MCF 10A (cell line): ENCODE measurements at places on chromosomes 3 and 15.

DNA sequence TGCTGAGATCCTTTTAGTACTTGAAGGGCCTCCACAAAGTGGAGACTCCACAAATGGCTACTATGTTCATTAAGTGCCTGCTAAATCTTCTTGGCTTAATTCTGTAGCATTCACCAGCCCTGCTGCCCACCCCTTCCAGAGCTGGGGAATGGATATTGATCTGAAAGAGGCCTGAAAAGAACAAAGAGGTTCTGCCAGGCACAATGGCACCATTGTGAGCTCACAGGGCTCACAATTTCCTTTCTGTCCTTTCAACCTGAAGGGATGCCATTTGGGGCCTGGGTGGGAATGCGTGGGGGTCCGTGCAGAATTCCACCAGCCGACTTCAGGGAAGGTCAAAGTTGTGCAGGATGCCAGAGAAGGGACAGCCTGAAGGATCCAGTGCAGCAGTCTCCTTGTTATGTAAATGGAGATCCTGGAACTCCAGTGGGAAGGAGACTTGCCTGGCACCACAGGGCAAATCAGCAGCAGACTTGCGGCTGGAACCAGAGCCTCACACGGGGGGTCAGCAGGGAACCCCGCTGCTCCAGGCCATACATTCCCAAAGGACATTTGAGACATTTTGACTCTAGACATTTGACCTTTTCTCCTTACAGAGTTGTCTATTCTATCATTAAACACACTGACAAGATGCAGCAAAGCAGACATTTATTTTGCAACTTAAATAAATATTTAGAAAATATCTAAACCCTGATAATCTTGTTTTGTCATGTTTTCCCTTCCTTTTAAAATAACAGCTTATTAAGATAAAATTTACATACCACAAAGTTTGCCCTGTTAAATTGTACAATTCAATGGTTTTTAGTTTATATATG lies 21.5 kb upstream of the MORF4L1 start:
- no peak for DNase-seq

DNA sequence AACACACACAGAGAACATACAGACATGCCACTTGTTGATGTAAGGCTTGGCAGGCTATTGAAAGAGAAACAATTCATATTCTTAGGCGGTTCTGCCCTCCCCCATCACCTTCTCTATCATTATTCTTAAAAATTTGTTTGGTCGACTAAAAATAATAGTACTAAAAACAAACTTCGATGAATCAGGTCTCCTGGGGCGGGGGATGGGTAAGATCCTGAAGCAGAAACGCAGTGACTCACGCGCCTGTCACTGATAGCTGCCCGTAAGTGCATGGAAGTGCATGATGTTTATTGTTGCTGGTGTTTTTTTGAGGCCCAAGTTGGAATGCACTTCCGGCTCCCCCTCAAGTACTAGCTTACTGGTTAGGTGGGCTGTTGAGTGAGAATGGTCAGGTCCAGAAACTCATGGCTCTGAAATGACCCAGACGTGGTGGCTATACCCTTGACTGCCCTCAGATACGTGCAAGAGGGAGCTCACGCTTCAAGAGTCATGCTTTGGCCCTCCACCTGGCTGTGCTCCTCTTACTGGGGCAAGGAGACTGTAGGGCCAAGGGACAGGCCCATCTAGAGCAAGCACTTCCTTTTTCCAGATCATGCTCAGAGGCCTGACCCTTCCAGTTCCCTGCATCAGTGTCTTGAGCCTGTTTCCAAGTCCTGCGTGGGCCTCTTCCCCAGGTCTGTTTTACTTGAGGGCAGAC lies 10.9 kb downstream of the SMAD3 start:
- DNase-seq = peak; percentile 87

DNA sequence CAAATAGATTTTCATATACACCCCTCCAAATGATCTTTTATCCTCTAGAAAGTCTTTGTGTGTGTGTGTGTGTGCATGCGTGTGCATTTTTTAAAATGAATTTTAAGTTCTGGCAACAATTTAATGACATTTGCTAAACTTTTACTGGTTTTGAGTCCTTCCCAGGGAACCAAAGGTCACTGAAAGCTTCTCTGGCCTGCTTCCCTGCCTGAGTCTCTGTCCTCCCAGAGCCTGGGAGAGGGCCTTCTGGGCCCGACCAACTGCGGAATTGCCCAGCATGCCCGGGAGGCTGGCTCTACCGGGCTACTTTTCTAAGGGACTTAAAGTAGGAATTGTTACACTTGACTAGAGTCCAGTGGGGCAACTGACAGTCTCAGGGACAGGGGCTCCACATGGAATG lies 7.4 kb upstream of the RBPMS2 start:
- no peak for DNase-seq

- DNase-seq = no peak
Measured at GRCh38 chr3:60225848-60226247, 1025.4 kb downstream of the FHIT start.

DNA sequence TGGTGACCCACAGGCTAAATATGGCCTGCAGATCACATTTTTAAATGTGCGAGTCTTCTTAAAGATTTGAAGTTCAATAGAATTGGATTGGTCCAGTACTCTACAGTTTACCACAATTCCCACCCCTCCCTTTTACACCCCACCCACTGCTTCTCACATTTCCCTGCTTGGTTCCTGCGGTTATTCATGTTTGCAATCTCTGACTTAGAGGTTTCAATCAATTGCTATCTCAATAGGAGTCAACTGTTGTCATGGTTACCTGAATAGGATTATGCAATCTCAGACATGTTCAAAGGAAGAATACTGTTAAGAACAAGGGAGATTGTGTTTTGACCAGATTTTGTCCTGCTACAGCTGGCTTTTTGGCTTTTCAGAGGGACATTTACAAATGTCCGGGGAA lies 4.9 kb upstream of the C3orf49 start:
- DNase-seq = no peak

GRCh38 chr3:119589102-119589773 lies 8.4 kb upstream of the PLA1A start:
- DNase-seq = no peak

GRCh38 chr3:47239929-47240328 lies 42.7 kb downstream of the KIF9 start:
- no peak for DNase-seq

DNA sequence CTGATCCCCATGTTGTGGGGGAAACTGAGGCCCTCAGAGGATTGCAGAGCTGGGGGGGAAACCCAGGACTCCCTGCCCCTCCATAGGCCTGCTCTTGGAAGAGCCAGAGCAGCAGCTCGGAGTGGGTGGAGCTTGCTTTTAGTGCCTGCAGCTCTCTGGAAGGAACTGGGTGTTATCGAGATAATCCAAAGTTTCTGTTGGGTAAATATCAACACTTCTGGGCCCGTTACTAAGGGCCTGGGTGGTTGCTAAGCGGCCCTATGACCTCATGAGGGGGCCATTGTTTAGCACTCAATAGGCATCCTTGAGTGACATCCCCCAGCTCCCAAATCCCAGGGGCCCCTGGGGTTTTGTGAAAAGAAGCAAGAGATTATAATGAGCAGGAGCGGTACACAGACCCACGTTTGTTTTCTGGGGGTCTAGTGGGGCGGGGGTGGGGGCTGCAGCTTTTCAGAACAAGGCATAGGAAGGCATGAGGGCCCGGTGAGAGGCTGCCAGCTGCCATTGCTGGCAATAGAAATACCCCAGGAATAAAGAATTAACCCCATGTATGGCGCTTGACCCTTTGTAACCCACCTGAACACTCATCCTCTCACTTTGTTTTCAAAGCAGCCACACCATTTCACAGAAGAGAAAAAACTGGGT lies 48.3 kb upstream of the ATP2B2 start:
- no peak for DNase-seq

DNA sequence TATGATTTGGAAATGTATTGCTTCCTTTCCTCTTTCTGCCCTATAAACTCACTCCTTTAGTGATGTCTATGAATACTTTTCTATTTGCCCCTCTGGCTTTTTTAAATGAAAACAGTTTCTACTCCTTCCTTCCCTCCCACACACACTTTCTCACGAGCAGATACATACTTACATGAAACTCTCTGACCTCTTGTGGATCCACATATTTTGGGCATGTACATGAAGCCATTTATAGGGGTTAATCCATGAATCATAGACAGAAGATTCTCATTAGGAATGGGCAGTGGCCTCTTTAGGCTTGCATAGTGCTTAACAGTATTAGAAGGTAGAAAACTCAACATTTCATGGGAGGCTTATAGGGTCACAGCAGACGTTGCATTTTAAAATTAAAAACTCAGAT lies 24.8 kb downstream of the ANAPC13 start:
- DNase-seq = no peak

DNA sequence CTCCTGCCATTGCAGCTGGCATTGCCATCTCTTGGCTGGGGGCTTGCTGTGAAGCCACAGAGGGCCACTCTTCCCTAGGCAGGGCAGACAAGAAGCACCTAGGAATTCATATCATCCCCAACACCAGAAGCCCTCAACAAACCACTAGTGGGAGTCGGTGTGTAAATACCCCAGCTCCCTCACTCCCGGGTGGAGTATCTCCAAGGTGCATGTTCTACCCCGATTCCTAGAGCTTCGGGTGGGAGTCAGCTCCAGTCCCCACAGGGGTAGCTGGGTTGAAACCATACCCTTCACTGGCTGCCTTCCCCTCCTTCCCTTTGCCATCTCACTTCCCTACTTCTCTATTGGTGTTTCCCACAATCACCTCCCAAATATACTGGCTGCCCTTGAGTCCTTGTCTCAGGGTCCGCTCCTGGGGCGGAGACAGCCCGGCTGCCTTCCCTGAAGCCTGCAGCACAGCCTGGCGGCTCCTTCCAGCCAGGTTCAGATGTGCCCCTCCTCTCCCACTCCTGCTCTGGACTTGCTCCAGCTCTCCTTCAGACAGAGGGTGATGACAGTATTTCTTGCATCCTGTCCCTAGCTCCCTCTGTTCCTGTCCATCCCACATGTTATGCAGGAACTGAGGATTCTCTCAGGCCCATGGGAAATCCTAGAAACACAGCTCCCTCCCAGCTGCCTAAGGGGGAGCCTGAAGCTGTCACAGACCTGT lies 33.3 kb downstream of the FAM3D start:
- no peak for DNase-seq

DNA sequence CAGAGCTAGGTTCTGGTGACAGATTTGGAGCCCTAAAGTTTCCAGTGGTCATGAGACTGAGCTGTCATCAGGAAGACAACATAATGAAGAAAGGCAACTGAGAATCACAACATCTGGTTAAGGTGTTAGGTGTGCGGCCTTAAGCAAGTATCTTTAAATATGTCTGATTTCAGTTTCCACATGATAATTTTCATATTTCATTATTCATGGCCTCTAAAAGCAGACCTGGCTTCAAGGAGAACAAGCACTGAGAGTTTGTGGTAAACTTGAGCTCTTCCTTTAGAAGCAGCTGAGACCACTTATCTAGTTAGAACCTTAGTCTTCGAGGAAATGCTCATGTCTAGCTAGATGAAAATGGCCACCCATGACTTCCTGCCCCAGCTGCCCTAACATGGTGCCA lies 25.7 kb upstream of the MYLK start:
- no peak for DNase-seq

DNA sequence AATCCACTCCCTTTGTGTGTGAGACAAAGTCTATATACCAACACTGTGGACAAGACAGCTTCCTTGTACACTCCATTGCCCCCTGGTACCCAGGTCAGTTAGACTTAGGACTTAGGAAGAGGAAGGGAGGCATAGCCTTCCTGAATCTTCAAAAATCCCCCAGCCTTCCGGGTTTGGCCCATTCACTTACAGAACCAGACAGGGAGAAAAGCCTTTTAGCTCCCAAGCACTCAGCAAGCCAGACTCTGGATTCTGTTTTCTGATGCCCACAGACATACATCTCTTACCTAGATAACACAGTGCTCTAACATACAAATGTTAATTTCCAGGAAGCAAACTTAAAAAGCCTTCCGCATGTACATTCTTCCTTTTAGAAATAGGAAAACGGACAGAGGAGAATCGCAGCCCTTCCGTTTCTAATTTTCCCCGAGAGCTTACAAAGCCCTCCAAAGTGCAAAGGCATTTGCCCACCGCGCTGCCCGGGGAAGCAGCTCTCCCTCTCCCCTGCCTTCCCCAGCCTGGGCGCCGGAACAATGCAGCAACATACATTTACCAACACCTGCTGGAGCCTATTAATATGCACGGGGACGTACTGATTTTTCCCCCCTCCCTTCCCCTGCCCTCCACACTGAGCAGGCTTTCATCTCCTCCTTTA lies 442.0 kb downstream of the MAGI1 start:
- no peak for DNase-seq
